ENCODE measurements at places on chromosomes 1 and 21. TPM values are rescaled to one million over a fixed set of nuclear protein-coding genes. Genes with fewer than 3 reads are reported as not detected.

SPATA1 gene
- 1.8 TPM for total RNA-seq

PGBD2 gene
- total RNA-seq, result 10.0 TPM

OR2L13 gene
- 0.38 TPM for total RNA-seq

SYT2 gene
- under 0.01 TPM for total RNA-seq

ZNF670 gene
- 4.3 TPM for total RNA-seq

KIAA0040 gene
- total RNA-seq, result 16.4 TPM

DPM3 gene
- 43.3 TPM for total RNA-seq

PTGFR gene
- total RNA-seq, result 1.9 TPM

HTR1D gene
- total RNA-seq, result not detected

C4BPB gene
- not detected for total RNA-seq

KRTAP23-1 gene
- not detected for total RNA-seq

FAM177B gene
- not detected for total RNA-seq

CCDC185 gene
- not detected for total RNA-seq

HSF2BP gene
- total RNA-seq, result 0.73 TPM

DSTYK gene
- total RNA-seq, result 12.9 TPM

MMP23B gene
- 0.67 TPM for total RNA-seq

CDCA8 gene
- 1.1 TPM for total RNA-seq

RGS13 gene
- not detected for total RNA-seq

LCE2B gene
- not detected for total RNA-seq

APH1A gene
- total RNA-seq, result 114 TPM

TTC39A gene
- total RNA-seq, result 48.2 TPM

TRIM46 gene
- total RNA-seq, result not detected

CADM3 gene
- 0.73 TPM for total RNA-seq

RNU1-2 gene
- total RNA-seq, result under 0.01 TPM

Measured in thyroid gland (tissue), 4 donors.